ENCODE measurements at places on chromosomes 1 and 21.
A peak's percentile ranks its signal among the peaks of the same experiment; 100 is the strongest.

DNA sequence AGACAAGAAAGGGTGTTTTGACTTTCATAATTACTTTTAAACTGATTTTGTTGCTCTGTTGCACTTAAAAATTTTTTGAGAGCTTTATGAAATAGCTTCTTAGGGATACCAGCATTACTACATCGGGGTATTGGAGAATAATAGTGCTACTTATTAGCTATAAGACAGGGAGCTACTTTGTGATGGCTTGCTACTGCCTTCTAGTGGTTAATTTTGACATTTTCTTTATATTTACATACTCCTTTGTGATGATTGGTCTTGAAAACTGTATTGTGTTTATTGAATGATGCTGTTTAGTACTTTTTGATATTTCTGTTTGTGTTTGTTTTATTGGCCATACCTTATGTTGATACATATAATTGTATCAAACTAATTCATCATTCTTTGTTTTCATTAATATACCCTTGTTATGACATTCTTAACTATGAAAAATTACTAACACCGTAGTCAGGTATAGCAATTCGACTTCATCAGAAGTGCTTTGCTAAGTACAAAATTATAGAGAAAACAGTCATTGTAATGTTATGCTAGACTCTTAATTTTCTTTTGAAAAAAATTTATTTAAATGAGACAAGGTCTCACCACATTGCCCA, 85.5 kb downstream of the CLIC4 start:
- DNase-seq, result no peak

GRCh38 chr21:18026359-18026758, 207.2 kb upstream of the C21orf91 start:
- DNase-seq, result no peak

DNA sequence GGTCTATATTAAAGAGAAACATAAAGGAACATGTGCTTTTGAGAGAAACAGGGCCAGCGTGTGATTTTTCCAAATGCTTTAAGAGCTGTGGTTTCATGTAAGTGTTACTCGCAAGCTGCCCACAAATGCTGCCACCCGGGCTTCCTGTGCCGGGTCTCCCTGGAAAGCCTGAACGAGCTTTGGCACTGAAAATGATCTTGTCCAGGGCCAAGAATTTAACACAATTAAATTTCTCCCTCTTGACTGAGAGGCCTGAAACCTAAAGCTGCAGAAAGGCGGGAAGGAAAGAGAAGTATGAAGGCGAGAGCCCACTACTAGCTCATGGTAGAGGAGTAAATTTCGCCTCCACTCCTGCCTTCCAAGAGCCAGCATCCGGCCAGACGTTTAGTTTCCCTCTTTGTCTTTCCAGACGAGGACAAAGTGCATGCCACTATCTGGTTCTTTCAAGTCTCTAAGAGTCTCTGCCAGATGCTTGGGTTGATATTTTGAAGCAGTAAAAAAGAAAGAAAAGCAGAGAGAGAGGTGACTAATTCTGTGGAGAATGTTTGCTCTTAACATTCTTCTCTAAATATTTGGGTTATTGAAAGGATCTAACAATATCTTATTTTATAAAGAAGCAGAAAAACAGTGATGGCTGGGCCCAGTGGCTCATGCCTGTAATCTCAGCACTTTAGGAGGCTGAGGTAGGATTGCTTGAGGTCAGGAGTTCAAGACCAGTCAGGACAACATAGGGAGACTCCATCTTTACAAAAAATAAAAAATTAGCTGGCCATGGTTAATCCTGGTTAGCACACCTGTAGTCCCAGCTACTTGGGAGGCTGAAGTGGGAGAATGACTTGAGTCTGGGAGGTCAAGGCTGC, 100.0 kb upstream of the HNRNPU start:
- no peak for DNase-seq

DNA sequence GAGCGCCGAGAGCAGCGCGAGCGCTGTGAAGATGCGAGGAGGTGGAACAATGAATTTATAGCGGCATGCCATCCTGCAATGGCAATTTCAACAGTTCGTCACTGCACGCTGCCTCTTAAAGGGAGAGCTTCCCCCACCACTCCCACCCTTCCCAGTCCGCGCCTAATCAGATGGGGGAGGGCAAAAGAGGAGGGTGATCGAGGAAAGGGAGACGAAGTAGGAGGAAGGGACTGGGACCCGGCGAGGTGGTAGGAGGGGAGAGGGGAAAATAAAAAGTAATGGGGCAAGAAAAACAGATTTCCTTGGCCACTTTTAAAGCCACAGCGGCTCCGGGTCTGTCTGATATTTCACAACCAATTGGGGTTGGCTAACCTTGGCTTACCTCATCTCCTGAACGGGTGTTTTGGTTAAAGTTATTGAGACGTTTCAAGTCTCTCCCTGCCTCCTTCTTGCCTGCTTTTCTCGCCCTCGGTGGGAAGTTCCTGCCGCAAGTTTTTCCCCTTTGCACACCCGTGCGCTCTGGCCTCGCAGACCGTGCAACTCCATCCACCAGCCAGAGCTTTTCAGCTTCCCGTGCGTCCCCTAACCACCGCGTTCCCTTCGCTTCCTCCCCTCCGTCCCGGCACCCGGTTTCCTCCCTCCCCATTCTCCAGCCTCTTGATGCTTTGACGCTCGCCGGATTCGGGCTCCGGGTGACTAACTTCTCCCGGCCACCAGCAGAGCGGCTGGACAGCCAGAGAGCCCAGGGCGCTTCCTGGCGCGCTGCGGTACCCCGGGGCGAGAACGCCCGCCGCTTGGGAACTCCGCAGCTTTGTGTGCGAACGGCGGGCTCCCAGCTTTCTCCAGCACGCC, at the start of gene ADAMTS5:
Gene ADAMTS5, minus strand, starts transcription at position 27 of the 852 bp plus-strand sequence. CDS start 697 bp downstream, outside the sequence.
- DNase-seq, result peak; percentile 64

DNA sequence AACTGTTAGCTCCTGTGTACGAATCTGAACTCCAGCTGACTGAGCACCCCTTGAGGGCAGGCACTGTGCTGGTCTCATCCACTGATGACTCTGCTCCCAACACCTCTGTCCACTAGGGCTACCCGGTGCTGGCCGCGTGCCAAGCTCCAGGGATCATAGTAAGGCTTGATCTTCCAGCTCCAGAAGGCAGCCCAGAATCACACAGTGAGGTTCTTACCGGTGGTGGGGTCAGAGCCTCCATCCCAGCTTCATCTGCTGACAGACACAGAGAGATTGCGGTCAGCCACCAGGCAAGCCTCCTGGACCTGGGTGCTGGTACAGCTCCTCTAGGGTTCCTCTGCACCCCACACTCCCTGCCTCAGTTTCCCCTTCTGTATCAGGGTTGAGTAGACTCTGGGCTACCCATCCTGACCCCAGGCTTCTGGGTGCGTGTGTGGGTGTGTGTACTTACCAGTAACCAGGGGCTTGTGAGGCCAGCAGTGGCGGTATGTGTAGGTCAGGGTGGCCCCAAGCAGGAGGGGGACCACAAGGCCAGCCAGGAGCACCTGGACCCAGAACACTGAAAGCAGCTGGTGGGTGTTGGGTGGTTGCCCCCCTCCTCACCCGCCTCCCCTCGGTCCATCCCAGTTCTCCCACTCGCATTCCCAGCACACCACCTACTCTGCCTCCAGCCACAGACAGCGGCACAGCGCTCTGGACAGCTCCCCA, 3.4 kb downstream of the TNFRSF25 start:
- no peak for DNase-seq

- DNase-seq, result no peak
Measured at GRCh38 chr1:198361237-198361767, 179.2 kb downstream of the ATP6V1G3 start.

GRCh38 chr21:25080141-25080540, 527.1 kb downstream of the MRPL39 start:
- no peak for DNase-seq

GRCh38 chr1:65769636-65770035, 23.1 kb upstream of the PDE4B start:
- DNase-seq, result no peak

DNA sequence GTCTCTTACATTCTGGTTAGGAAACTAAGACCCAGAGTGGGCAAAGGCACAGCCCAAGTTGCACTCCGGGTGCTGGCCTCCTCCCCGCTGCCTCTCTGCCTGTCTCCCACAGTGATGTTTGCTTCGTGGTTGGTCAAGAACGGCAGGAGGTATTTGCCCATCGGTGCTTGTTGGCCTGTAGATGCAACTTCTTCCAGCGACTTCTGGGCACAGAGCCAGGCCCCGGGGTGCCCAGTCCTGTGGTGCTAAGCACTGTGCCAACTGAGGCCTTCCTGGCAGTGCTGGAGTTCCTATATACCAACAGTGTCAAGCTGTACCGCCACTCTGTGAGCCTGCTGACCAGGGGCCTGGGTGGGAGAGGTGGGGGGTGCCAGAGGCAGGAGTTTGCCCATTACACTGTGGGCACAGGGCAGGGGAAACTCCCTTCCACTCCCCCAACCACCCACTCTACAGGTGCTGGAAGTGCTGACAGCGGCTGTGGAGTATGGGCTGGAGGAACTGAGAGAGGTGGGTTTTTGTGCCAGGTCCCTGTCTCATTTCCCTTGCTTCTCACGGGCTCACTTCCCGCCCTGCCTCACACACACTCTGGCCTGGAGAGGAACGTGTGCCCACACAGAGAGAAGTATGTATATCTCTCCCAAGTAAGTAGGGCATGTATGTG, 1.9 kb downstream of the BTBD19 start:
- DNase-seq, result no peak

- DNase-seq, result peak; percentile 33
Measured at GRCh38 chr1:205939690-205940330, 3.4 kb downstream of the SLC26A9 start.

GRCh38 chr21:35005077-35005476, 44.0 kb downstream of the RUNX1 start:
- no peak for DNase-seq

DNA sequence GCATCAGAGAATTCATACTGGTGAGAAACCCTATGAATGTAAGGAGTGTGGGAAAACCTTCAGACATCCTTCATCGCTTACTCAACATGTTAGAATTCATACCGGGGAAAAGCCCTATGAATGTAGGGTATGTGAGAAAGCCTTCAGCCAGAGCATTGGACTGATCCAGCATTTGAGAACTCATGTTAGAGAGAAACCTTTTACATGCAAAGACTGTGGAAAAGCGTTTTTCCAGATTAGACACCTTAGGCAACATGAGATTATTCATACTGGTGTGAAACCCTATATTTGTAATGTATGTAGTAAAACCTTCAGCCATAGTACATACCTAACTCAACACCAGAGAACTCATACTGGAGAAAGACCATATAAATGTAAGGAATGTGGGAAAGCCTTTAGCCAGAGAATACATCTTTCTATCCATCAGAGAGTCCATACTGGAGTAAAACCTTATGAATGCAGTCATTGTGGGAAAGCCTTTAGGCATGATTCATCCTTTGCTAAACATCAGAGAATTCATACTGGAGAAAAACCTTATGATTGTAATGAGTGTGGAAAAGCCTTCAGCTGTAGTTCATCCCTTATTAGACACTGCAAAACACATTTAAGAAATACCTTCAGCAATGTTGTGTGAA, 12.8 kb downstream of the ZFP69B start:
- no peak for DNase-seq

DNA sequence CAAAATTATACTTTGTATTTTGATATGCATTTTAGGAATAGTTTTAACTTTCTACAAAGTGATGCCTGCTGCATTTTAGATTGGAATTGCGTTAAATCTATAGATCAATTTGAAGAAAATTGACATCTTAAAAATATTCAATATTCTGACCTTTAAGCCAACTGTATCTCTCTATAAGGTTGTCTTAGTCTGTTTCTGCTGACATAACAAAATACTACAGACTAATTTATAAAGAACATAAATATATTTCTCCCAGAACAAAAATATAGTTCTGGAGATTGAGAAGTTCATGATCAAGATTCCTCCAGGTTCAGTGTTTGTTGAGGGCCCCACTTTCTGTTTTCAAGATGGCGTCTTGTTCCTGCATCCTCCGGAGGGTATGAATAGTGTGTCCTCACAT, 73.6 kb upstream of the NEGR1 start:
- DNase-seq, result no peak

GRCh38 chr1:104294259-104294658, 544.6 kb downstream of the AMY1C start:
- DNase-seq, result no peak

DNA sequence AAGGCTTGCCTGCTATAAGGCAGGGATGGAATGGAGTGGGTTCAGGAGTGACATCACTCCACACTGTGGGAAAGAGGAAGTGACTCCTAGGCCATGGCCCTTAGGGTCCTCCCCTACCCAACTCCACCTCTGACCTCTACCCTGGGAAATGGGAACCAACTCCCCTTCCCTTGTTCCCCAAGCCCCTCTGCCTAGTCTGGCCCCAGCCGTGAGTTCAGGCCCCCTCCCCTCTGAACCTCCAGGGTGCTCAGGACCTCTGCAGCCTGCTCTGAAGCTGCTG, 3.8 kb upstream of the GUCA2A start:
- DNase-seq, result no peak

DNA sequence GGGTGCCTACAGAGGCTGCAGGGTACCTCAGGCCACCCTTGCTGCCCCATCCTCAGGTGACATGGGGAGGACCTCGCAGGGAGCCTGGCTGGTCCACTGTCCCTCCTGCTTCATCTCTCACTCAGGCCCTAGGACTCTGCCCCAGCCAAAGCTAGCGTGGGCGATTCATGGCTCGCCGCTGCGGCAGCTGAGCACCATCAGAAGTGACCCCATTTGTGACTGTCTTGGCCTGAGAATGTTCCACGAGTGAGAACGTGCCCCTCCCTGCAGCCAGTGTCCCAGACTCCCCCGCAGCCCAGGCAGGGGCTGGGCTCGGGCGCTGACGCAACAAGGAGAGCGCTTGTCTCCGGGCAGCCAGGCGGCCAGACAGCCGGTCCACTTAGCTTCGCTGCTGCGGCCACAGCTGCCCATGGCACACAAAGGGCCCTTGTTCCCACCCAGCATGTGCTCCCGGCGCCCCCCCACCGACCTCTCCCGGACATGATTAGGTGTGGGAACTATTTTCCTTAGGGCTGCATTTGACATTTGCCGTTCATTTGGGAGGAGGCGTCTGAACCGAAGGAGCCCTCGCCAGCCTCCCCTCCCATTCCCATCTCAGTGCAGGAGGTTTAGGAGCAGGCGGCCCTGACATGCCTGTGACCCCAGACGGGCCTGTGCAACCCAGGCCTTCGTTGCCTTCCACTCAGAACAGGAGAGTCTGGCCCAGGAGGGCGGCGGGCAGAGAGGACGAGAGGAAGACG, 19.3 kb upstream of the POFUT2 start:
- DNase-seq, result peak; percentile 55

DNA sequence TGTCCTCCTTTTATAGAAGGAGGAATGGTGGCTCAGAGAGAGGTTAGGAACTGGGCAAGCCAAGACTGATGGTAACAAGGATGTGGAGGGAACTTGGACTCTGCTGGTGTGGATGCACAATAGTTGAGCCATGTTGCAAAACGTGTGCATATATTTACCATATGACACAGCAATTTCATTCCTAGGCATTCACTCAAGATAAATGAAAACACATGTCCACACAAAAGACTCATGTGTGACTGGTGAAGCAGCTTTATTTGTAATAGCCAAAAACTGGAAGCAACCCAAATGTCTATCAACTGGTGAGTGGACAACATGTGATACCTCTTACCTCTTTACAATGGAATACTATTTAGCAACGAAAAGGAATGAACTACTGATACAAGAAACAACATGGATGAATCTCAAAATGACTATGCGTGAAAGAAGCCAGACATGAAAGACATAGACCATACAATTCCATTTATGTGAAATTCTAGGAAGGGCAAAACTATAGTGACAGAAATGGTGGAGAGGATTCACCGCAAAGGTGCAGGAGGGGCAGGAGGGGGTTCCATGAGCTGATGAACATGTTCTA, 36.2 kb downstream of the CAMK2N1 start:
- no peak for DNase-seq

- DNase-seq, result no peak
Measured at GRCh38 chr1:186089940-186090339, 285.1 kb downstream of the TPR start.

- DNase-seq, result no peak
Measured at GRCh38 chr1:99445486-99445885, 181.2 kb downstream of the PLPPR4 start.

GRCh38 chr1:236089046-236089773, 24.3 kb upstream of the NID1 start:
- no peak for DNase-seq
